ENCODE measurements at places on chromosomes 1 and 21.

DNA sequence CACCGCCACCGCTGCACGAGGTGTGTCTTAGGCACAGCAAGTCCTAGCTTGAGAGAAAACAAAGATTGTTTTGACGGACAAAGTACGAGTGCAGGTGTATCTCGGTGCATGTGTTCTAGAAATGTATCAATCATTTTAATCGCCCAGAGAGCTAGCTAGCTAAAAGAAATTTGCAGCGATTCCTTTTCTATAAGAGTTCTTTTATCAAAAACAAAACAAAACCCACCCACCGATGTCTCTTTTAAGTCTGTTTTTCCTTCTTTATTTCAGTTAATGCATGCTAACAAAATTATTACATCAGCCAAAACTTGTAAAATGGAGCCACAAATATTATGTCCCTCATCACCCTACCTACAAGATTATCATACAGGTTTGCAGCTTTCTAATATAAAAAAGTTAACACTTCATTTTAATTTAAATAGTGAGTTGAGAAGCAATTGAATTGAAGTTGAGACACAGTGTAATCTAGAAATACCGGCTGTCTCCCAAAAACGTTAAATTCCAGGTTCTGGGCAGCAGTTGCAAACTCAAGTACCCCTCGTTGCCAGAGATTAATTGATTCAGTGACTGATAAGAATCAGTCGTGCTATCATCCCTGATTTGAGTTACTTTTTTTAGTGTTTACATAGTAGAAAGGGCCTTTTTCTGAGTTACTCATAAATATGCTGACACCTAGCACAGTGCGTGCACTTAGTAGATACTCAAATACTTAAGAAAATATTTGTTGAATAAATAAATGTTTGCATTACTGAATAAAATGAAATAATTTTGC is 1.5 kb upstream of the SYDE2 start:
- DNase-seq: no peak

- no peak for DNase-seq
These were observed 7.1 kb downstream of the IGSF9 start for GRCh38 chr1:159938211-159938852.

DNA sequence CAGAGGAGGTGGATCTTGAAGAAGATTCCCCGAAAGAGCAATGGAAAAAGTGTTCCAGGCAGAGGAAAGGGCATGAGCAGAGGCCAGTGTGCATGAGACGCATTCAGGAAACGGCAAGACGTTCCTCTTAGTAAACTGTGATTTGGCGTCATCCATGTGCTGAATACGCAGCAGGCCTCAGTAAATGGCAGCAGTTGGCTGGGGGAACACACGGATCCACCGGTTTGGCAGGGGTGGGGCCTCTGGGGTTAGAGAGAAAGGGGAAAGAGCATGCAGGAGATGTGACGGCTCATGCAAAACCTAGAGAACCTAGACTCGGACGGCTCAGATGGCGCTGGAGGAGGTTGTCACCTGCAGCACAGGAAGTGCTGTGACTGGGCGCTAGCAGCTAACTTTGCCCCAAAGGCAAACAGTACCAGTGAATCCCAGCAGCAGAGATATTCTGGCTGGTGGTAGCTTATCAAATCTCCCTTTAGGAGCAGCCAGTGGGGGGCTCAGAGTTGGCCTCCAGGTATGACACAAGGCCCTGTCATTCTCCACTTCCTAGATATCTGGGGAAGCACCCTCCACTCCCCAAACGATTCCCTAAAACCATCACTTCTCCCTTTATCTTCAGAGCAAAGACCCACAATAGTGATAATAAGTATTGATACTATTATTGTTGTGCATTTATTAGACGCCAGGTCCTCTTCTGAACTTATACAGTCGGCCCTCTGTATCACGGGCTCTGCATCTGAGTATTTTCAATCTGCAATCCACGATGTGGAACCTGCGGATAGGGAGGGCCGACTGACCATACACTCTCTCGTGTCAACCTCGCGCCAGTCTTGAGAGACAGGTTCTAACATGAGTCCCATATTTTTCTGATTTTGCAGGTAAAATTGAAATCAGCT is 7.6 kb downstream of the LAPTM5 start:
- DNase-seq: no peak

DNA sequence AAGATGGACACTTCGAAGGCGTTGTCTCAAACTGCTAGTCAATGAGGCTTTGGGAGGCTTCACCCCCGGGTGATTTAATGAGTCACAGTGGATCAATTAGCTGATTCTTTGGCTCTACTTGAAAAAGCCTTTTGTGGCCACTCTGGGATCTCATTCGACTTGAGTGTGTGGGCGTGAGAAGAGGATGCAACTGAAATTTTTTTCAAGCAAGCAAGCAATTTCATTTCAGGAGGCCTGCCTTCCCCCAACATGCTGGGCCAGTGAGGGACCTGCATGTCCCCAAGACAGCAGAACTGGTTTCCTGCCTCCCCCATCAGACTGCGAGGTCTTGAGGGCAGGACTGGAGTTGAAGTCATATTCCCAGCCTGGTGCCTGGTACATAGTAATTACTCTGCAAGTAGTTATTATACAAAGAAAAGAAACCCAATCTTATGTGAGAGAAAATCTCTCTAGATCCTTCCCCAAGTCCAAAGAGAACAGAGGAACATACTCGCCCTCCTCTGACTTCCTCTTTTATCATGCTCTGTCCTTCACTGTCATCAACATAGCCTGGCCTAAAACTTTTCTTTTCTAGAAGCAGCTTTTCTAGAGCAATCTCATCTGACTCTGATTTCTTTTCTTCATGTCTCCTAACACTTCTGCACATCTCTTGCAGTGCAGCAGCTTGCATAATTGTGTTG is 22.7 kb downstream of the SYT6 start:
- DNase-seq: no peak

- DNase-seq: no peak
These were observed 240.7 kb downstream of the FOXD2 start for GRCh38 chr1:47678464-47678980.

GRCh38 chr1:180522213-180522515 is 19.8 kb upstream of the ACBD6 start:
- DNase-seq: no peak

DNA sequence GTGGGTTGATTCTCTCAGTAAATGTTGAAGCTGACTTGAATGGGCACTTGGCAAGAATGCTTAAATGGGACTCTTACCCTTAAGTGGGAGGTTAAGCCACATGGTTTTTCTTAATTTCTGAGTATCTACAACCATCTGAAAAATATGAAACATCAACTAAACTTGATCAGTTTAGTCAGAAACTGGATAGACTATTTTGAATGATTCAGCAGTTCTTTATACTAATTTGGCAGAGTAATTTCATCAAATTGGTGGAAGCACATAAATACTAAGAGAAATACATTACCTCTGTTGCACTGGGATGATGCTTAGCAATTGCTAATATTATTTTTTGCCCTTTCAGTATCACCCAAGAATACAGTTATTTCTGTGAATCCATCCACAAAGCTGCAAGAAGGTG is 4.7 kb downstream of the VCAM1 start:
- DNase-seq: no peak

DNA sequence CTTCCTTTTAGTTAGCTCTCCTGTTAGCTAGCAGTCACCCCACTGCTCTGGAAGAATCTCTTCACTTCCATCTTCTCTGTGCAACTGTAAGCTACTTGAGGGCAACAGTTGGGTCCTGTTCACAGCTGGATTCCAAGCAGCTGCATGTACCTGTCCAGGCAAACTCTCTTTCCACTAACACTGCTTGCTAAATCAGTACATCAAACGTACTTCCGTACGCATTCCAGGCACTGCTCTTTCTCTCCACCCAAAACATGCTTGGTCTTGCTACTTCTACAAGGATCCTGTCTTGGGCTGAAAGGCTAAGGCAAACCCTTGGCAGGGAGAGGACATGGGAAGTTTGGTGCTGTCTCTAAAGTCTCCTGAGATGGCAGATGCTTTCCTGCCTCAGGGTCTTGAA is 139.2 kb upstream of the CACNA1E start:
- DNase-seq: no peak

DNA sequence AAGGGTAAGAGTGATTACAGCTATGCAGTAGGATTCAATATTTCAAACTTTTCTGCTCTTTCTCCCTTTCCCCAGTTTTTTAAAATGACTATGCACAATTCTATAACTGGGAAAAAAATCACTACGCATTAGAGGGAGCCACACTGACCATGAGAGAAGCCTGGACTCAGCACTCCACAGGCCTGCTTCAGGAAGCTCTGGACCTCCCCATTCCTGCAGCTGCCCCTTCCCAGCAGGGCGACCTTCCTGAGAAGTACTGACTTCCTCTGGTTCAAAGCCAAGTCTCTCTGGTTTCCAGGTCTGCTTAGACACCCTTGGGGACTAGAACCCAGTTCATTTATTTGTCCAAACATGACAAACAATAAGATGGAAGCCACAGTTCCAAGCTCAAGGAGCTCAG is 42.0 kb upstream of the CLSTN1 start:
- DNase-seq: no peak

DNA sequence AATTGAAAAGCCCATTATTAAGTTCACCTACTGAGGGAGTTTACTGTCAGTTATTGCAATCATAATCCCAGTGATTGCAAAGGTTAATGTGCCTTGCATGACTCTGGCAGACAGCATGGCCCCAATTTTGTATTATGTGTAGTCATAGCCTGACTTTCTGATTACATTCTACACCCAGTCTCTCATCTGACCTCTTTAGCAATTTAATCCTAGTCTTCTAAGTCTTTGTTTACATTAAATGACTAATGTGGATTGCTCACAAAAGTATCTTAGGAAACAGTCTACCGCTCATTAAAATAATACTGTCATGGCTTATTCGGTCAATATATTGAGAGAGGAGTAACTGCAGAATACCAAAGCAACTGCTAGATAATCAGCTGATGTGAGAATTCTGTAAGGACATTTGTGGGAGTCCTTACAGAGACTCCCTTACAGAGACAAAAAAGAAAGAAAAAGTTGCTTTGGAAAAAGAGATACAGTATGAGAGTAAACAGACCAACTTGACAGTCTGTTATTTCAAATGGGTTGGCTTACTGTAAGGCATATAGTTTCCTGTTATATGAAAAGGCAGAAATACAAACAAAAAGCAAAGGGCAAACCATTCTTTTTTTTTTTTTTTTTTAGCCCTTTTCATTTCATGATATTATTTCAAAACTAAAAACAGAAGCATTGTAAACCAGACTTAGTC is 42.8 kb downstream of the SMG7 start:
- peak; percentile 57 for DNase-seq

GRCh38 chr21:15839026-15839425 is 109.2 kb downstream of the USP25 start:
- DNase-seq: no peak

GRCh38 chr1:107647012-107647411 is 318.0 kb downstream of the VAV3 start:
- DNase-seq: no peak

GRCh38 chr1:153506831-153507413 is 28.9 kb downstream of the S100A6 start:
- peak; percentile 88 for DNase-seq

DNA sequence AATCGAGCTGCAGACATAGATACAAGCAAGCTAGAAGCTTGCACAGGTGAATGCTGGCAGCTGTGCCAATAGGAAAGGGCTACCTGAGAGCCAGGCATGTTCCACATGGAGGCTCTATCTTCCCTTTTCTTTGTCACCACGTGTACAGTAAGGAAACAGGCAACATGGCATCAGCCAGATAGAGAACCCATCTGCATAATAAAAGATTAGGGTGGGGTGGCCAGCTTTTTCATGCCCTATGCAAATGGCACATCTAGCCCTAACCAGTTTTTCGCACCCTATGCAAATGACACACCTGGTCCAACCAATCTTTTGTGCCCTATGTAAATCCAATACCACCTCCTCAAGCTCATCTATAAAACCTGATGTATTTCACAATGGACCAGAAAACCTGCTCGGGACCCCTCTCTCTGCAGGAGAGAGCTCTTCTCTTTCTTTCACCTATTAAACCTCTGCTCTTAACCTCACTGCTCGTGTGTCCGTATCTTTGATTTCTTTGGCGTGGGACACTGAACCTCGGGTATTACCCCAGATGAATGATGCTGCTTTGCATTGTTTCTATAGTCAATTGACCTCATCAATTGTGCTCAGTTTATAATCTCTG is 93.9 kb downstream of the SLC30A10 start:
- DNase-seq: no peak

GRCh38 chr1:181508486-181509165 is 25.3 kb downstream of the CACNA1E start:
- DNase-seq: no peak

DNA sequence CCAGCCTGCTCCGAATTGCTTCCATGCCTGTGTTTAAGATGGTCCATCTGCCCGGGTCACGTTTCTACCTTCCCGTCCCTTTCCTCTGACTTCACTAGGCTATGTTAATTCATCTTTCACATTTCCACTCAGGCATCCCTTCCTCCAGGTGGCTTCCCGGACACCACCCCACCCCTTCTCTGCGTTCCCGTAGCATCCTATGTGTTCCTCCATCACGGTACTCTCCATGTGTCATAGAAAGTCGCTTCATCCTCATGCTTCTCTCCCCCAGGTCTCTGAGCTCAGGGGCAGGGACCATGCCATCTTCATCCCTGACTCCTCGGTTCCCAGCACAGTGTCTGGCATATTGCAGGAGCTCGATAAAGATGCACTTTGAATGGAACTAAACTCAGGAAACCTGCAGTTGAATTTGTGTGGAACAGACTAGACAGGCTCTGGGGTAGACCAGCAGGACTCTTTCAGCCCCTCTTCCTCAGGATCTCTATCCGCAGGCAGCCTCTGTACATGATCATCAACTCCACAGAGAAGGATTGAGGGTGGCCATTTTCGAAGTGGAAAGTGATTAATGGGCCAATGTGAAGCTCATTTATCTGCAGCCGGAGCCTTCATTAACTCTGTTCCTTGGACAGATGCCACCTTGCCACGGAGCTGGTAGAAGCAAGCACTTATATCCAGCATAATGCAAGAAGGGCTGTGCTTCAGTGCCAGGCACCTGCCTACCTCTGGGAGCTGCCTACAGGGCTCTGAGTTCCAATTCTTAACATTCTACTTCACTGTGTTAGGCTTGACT is 9.1 kb downstream of the C1orf226 start:
- DNase-seq: no peak

GRCh38 chr1:117696561-117696960 is 90.7 kb downstream of the TENT5C start:
- peak; percentile 90 for DNase-seq

- peak; percentile 51 for DNase-seq
These were observed 67.4 kb downstream of the LUZP1 start for GRCh38 chr1:23101101-23101827.

GRCh38 chr1:198264282-198264681 is 107.5 kb downstream of the NEK7 start:
- DNase-seq: no peak
